ENCODE measurements at places on chromosomes 5 and 9.

- no peak for DNase-seq
Measured at GRCh38 chr5:154367101-154367500, 78.7 kb upstream of the SAP30L start.

- DNase-seq = no peak
Measured at GRCh38 chr9:109771796-109772531, 8.0 kb upstream of the PALM2AKAP2 start.

DNA sequence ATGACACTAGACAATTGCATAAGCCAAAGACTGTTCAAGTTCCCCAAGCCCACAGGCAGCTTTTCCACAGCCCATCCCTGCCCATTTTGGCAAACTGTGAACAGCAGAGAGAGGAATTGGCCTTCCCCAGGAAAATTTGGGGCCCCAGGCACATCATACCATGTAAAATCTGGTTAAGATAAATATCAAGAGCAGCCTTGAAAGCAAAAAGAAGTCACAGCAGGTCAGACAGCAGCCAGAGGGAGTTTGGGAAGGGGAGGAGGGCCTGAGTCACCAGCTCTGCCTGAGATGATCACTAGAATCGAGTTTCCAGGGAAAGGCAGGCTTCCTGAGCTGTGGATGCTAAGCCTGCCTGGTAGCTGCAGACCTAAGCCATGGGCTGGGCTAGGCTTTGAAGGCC, 179.2 kb downstream of the RFK start:
- no peak for DNase-seq

DNA sequence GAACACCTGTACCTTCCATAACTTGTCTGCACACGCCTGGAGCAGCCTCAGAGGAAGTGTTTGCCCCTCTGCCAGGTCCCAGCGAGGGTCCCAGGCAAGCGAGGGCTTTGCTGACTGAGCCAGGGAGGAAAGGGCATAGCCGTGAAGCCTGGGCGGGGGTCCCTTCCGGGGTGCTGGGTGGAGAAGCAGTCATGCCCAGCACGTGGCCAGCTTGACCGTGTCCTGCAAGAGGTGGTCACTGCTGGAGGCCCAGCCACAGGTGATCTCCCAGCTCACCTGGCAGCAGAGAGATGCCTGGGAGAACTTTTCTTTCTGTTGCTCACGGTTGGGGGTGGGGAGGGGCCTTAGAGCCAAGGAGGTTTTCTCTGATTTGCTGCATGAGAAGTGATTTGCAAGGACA, 195.3 kb downstream of the CACNA1B start:
- DNase-seq = no peak

DNA sequence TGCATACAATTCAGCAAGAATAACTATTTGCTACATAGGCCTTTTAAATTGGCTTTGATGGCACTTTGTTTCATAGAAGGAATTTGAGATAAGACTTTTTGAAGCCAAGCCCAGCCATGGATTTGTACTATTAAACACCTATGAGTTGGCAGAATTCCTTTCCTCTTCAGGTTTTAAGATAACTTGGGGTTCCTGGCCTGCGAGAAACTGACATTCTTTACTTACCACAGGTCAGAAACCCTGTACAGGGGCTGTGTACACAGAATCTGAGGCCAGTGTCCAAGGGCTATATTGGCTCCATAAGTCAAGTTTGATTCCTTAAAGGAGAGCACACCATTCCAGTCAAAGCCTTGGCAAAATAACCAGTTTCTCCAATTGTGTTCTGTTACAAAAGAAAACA, 10.8 kb upstream of the BTNL3 start:
- DNase-seq = no peak

DNA sequence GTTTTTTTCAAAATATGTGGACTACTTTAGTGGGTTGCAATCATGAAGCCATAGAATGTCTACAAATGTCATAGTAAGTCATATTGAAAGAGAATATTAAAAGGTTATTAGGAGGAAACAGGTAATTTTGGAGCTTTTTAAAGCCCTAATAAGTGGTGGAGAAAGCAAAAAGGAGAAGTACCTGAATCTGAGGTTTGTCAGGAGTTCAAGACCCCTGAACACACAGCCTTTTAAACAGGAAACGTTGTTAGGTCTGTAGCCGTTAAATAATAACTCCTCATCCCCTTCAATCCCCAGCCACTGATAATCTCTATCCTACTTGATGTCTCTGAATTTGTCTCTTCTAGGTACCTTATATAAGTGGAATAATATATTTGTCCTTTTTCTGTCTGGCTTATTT, 51.1 kb downstream of the SPEF2 start:
- no peak for DNase-seq

- DNase-seq = no peak
Measured at GRCh38 chr9:130138791-130139190, 33.4 kb upstream of the NCS1 start.

- no peak for DNase-seq
Measured at GRCh38 chr5:17021602-17021932, 85.5 kb upstream of the MYO10 start.

GRCh38 chr9:78865737-78866136, 568.8 kb downstream of the PSAT1 start:
- DNase-seq = no peak

GRCh38 chr5:55991768-55992486, 2.8 kb downstream of the IL6ST start:
- DNase-seq = no peak

GRCh38 chr9:123823194-123823947, 106.6 kb downstream of the DENND1A start:
- no peak for DNase-seq

GRCh38 chr5:173920866-173921555, 32.9 kb downstream of the CPEB4 start:
- no peak for DNase-seq

DNA sequence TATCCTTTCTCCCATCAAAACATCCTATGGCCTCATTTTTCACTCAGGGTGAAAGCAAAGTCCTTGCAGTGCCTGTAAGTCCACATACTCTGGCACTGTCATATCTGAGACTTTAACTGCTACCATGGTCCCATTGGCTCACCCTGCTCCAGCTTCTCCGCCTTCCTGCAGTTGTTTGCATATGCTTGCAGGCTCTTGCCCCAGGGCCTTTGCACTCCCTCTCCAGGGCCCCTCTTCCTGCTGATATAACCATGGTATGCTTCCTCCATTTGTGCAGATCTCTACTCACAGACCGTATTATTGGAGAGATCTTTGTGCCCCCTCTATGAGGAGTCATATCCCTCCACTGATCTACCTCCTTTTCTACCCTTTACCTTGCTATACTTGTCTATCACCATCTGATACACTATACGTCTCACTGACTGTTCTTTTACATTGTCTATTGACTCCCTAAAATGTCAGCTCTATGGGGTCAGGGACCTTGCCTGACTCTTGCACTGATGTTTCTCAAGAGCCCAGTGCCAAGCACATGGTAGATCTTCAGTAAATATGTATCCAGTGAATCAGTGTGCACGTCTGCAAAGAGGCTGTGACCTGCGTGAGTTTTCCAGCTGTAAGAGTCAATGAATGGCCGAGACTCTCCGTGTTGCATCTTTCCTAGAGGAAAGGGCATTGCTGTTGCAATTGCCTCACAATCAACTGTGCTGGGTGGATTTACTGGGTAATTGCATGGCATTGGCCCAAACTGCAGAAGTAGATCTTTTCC, 81.7 kb upstream of the CPEB4 start:
- no peak for DNase-seq

GRCh38 chr5:175714479-175715085, 56.7 kb downstream of the HRH2 start:
- no peak for DNase-seq

DNA sequence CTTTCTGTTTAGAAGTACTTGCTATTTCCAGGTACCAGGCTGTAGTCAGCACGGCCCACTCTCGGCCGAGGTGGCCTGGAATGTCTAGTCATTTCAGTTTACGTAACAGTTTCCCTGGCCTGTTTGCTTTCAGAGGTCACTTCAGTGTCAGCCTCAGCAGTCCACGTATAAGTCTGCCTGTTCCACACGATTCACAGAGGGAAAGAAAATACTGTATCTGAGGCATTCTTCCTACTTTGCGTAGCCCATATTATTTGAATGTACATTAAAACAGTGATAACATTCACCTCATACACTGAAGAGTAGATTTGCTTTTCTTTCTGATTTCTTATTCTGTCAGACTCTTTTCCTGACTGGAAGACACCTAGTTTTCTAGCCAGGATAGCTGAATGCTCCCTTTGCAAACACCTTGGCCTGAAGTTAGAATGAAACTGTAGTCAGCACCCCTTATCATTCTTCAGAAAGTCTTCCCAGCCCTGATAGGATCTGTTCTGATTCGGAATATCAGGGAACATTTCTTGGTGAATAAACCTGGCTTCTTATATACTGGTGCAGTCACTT, 140.9 kb downstream of the AOPEP start:
- DNase-seq = no peak

DNA sequence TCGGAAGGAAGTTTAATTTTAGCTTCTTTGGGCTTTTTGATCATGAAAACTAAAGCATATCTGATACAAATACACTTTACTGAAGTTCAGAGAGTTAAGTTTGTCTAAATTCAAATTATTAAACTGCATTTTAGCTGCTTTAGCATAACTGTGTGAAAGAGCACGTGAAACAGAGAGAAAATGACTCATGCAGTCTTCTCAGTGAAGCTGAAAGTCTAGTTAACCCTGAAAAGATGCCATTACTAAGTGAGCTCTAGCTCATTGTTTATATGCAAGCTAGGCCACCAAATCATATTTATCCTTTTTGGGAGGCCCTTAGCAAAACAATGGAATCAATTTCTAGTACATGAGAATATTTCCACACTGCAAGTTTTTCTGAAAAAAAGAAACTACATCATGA, 27.6 kb downstream of the TPD52L3 start:
- no peak for DNase-seq

GRCh38 chr5:77590347-77590746, 48.2 kb downstream of the OTP start:
- DNase-seq = no peak

- no peak for DNase-seq
Measured at GRCh38 chr5:38414348-38414747, 142.1 kb downstream of the LIFR start.

GRCh38 chr9:111983484-111983908, 86.9 kb downstream of the UGCG start:
- no peak for DNase-seq

DNA sequence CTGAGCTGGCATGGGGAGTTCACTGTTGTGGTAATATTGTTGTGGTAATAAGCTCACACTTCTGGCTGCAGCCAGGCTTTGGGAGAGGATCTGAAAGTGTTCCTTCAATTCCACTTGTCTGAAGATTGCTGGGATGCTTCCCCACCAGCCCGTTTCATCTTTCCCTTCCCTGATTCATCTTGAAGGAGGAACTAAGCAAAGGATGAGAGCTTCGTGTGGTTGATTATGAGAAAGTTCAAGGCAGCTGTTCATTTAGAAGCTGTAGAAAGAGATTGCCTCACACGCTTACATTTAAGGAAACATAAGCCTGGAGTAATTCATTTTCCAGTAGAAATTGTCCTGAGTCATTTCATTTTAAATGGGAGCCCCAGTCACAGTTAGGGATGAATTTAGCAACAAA, 122.4 kb upstream of the GAS1 start:
- no peak for DNase-seq

DNA sequence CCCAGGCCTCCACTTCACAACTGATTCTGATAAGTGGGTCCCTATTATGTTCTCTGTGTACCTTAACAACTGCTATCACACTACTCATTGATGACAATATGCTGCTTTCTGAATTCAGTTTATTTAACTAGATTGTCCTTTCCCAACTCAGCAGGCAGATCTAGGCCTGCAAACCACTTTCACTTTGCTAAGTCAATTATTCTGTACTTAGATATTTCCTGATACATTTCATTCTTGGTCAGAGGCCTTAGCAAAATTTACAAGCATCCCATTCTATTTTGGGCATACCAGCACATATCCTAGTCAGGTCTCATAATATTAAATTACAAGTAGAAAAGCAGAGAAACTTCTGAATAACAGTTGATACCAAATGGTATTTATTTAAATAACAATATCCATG, 235.7 kb upstream of the HAPLN1 start:
- DNase-seq = no peak

GRCh38 chr9:92737611-92738299, 26.9 kb downstream of the BICD2 start:
- DNase-seq = no peak

DNA sequence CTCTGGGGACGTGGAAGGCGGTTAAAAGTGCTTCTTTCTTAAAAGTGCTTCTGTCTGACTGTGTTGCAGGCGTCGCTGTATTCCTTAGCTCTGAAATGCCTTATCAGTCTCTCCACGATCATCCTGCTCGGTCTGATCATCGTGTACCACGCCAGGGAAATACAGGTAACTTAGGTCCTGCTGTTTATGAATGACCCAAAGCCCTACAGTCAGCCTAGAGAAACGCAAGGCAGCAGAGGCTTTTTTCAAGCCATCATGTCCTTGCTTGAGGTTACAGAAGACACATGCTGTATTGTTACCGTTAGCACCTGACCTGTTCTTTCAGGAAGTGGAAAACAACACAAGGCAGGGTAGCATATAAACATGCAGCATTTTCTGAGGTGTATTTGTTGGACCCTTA, 2.0 kb downstream of the KCNN2 start:
- no peak for DNase-seq

- DNase-seq = no peak
Measured at GRCh38 chr5:2685651-2686272, 65.7 kb downstream of the IRX2 start.

DNA sequence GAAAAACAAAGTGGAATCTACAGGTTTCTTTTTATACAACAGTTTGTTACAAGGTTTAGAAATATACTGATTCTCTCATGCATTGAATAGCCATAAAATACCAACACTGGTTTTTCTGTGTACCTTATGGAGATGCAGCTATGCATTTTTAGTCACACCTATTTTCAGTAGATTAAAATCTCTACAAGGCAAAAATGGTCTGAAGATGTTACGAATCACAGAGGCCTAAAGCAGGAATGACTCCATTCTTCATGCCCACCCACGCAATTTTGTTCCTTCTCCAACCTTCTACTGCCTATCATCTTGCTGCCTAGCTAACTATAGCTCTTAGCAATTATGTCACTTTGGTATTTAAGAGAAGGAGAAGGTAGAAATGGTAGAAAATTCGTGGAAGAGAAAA, 9.9 kb downstream of the PLK2 start:
- DNase-seq = no peak

DNA sequence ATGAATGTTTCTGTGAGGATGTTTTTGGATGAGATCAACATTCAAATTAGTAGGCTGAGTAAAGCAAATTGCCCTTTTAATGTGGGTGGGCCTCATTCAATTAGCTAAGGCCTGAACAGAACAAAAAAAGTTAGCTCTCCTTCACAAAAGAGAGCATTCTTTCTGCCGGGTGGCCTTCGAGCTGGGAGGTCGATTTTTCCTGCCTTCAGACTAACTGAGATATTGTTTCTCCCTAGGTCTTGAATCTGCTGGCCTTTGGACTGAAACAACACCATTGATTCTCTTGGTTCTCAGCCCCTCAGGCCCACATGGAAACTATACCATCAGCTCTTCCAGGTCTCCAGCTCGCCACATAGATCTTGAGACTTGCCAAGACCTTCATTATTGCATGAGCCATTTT, 29.1 kb upstream of the FREM1 start:
- DNase-seq = no peak

DNA sequence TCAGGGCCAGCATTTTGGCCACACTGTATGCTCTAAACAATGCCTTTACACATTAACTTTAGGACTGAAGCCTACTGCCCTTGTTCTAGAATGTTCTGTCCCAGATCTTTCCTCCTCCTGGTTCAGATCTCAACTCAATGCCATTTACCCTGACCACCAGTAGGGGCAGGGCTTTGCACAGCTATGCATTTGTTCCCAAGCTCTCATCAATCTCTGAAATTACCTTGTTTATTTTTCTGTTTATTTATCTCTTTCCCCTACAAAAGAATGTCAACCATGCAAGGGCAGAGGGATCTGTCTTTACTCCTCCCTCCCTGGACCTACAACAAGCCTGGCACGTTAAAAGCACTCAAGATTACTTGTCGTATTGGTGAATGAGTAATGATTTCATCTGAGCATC, 612.9 kb downstream of the BNC2 start:
- DNase-seq = no peak
